ENCODE measurements at places on chromosomes 4 and X.

DNA sequence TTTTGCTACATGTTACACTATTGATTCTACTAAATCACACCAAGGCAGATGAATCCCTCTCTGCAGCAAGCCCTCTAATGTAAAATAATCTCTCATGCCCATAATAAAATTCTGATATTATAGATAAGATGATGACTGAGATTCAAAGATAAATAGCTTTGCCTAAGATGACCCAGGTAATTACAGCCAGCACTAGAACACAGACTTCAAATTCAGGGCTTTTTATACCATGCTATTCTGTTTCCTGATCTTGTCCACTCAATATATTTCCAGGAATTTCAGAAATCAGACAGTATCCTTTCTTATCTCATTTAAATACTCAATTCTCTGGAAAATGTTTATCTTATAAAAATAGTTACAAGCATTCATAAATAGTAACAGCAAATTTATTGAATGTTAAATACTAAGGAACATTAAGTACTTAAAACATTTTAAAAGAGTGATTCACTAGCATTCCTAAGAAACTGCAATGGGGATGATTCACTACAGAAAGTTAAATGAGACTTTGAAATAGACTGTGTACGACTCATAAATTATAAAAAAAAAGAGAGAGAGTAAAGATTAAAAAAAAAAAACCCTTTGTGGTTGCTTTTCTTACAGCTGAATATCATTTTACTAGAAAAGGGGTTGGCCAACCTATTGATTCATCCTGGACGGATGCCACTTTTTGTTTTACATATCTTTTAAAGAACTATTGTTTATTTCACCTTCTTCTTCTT, 45.8 kb upstream of the IL21 start:
- no peak for DNase-seq

GRCh38 chr4:137425281-137425680, 107.0 kb downstream of the PCDH18 start:
- no peak for DNase-seq

DNA sequence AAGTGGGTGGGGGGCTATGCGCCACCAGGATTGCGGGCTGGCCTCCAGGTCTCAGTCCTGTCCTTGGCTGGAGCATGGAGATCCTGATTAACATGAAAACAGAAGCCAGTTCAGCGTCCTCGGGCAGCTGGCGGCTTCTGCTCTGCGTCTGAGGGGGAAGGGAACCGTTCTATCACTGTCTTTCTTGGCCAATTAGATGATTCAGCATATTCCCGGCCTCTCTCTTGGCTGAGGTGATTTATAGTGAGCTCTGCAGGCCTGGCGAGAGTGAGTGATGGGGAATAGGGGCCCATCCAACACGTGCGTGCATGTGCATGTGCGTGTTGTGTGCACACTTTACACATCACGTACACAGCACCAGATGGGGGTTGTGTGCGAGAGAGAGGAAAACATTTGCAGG, 145.8 kb upstream of the ATP6AP2 start:
- no peak for DNase-seq

DNA sequence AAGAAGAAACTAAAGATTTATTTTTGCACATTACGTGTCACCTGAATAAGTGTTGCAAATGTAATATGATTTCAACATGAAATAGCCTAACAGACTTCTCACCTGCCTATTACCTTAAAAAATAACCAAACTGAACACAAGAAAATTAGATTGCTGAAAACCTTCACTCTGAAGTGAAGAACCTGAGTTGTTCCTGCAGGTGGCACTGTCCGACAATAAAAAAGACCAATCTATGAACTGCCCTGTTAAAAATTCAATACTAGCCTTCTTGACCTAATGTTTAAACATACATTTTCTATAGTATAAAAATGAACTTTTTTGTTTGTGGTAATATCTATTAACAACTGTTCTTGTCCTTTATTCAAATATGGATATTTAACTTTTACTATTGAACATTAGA, 69.2 kb upstream of the PNPLA4 start:
- no peak for DNase-seq

DNA sequence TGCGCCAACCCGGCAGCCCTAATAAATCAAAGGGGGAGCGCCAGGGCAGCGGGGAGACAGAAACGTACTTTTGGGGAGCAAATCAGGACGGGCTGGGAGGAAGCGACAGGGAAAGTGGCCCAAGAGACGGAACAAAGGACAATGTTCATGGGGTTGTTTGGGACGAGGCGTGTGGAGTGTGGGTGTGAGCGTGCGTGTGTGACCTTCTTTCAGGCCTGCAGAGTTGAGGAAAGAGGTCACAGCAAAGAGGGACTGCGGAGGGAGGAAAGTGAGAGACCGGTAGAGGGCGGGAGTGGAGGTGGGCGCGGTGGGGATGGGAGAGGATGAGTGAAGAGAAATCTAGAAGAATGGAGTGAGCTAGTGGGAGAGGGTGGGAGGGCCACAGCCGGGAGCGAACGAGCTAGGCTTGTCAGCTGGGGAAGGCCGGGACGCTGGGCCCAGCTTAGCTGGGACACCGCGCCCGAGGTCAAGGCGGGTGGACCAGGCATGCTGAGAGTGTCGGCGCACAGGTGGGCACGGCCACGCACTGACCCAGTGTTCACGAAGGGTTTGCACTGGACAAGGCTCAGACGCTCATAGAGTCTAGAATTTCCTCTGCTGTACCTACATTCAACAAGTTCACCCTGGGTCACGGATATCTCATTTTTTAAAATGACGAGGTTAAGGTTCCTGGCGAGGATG, 14.7 kb upstream of the PITX2 start:
- DNase-seq = no peak

Measured in right renal cortex interstitium (tissue), 3 donors.